Renal cortex interstitium (tissue), 15 donors: ENCODE measurements at places on chromosomes 1 and 21. TPM values are rescaled to one million over a fixed set of nuclear protein-coding genes. Genes with fewer than 3 reads are reported as not detected.

DNA sequence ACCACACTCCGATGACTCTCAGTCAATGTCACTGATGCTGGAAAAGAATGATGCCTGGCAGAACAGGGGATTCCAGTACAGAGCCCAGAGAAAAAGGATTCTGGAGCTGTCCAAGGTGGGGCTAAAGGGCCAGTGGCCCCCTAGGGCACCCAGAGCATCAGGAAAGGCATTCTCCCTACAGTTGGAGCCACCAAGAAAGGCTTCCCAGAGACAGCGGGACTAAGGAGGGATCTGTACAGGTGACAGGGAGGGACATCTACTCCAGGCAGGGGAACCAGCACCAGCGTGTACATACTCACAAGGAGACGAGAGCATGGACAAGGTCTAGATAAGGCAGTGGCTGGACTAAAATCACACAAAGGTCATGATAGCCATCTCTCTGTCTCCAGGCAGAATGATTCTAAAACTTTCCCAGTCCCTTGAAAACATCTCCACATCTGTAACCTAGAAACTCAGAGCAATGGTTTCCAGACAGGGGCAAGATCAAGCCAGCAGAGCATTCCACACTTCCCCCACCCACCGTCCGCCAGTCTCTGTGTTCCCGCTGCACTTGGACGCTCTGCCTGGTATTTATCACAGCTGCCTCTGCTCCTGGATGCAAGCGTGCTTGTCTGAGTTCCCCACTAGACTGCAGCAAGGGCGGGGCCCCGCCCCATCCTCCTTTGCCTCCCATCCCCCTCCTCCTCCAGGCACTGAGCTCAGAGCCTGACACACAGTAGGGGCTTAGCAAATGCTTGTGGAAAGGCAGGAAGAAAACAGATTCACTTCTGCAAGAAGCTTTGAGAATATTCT is 111.6 kb upstream of the ZC3H12A start:
- no peak for DNase-seq

DNA sequence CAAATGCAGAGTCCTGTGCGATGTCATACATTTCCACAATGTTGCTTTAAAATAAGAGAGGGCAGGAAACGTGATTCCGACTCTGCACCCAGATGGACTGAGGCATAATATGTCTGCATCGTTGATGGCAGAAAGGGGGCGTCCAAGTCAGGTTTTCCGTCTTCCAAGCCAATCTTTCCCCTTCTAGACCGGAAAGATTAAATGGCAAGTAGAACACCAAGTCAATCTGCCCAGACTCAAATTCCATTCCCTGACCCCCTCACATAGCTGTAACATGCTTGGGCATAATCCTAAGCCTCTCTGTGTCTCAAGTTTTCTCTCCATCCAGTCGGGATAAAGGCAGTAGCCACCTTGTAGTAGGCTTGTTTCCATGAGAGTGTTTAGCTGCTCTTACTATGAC is 14.4 kb downstream of the PCP4 start:
- DNase-seq: no peak

DNA sequence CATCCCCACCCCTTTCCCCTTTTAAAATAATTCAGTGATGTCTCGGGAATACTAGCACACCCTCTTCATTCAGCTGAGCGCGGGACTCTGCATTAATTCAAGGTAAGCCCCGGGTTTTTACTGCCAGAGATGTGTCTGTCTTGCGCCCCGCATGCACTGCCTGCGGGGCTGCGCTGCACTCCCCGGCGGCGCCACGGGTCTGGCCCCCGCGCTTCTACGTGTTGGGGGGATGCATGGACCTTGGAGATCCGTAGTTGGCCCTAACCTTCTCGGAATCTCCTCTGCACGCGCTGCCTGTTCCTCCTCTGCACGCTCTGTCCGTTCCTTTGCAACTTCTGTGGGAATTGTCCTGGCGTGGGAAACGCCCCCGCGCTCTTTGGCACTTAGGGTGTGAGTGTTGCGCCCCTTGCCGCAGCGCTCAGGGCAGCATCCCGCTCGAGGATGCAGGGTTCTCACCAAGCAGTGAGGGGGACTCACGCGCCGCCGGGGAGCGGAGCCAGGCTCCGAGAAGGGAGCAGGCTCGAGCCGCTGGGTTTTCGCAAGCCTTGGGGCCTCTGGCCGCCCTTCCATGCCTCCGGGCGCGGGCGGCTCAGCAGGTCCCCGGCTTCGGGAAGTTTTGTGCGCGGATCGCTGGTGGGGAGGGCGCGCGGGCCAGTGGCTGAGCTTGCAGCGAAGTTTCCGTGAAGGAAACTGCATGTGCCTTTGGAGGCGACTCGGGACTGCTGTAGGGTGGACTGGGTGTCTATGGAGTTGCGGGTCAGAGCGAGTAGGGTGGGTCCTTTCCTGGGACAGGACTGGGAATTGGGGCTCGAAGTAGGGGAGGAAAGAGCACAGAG is 165.1 kb upstream of the CACNA1E start:
- no peak for DNase-seq

DNA sequence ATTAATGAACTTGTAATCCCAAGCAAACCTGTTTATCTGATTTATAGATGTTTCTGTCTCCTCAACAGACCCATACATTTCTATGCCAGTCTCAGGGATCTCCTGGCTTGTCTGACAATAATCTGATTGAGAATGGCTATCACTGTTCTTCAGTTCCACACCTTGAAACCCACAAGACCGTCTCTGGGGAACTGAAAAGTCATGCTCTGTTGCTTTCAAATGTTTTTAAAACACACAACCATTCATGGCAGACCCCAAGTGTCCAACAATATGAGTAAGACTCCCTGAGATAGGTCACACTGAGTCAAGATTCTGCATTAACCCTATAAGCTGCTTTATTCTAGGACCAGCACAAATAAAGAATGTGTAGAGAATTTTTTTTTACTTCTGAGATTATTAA is 611.2 kb upstream of the PLXNA2 start:
- DNase-seq: no peak

- DNase-seq: no peak
Measured at GRCh38 chr1:219885680-219886079, 42.7 kb downstream of the SLC30A10 start.

DNA sequence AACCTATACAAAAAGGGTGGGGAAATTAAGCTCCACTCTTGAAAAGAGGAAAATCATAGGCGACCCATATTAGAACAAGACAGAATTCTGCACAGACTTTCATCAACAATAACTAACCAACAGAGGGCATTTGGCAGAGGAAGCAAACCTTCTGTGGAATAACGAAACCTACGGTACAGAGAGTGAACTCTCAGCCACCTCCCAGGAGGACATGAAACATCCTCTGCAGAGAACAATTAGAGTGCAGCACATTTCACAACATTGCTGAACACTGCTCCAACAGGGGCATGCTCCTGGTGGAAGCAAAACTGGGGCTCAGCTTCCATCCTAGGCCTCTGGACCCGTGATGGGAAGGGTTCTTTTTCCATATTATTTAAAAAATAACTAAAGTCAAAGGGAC is 110.9 kb downstream of the KCNJ15 start:
- no peak for DNase-seq

DNA sequence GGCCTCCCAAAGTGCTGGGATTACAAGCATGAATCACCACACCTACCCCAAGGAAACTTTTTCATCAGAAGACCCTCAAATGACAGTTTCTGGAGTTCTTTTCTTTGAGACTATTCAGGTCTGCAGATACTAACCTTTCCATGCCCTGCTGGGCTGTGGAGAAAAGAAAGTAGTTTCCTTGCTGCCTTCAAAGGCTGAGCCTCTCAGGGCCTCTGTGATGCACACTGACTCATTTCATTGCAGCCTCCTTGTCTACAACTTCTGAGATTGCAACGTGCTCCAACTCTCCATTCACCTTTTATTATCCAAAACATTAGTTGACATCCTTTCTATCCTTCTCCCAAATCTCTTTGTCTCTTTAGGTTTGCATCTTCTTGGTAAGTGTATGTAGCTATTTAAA is 8.8 kb upstream of the SAMSN1 start:
- DNase-seq: no peak

GRCh38 chr1:25623007-25623406 is 6.4 kb downstream of the MAN1C1 start:
- DNase-seq: no peak

DNA sequence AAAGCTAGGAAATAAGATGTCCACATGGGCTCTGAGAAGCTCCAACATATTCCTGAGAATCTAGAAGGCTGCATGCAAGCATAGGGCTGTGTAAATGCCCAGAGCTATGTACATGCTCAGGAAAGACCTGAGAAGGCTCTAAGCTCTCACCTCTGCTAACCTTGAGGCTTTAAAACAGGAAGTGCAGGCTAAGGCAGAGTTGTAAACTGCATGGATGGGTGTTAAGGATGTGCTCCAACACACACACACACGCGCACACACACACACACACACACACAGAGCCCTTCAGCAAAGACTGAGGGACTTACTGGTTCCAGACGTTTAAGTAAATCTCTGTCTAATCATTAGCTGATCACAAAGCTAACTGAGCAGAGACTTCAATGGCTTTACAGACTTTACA is 162.9 kb downstream of the TRABD2B start:
- no peak for DNase-seq

GRCh38 chr1:52567943-52568342 is 15.1 kb upstream of the TUT4 start:
- DNase-seq: no peak

- no peak for DNase-seq
Measured at GRCh38 chr1:199202331-199202730, 563.5 kb downstream of the PTPRC start.

- DNase-seq: no peak
Measured at GRCh38 chr1:8218351-8219092, 99.4 kb upstream of the SLC45A1 start.

GRCh38 chr1:109392037-109392787 is 5.5 kb downstream of the SORT1 start:
- DNase-seq: no peak

The TRIM62 gene
- polyA plus RNA-seq: 8.0 TPM

The CD5L gene
- polyA plus RNA-seq: not detected

The SDE2 gene
- polyA plus RNA-seq: 23.8 TPM

The PDPN gene
- polyA plus RNA-seq: 22.7 TPM

The HSD3B2 gene
- 1.9 TPM for polyA plus RNA-seq
